Stimulated activated CD4-positive, alpha-beta T cell treated with anti-CD3 and anti-CD28 coated beads, Interleukin-15, amount 100 ng/mL, for 1 hour (primary cell): ENCODE measurements at places on chromosomes 2 and 18.

- no peak for DNase-seq
These were observed 277.5 kb downstream of the DYSF start for GRCh38 chr2:71730785-71731383.

GRCh38 chr2:79715338-79715737, 202.5 kb downstream of the CTNNA2 start:
- DNase-seq = no peak

GRCh38 chr2:232632904-232633412, 446 bp upstream of the EFHD1 start:
- DNase-seq = no peak

- DNase-seq = no peak
These were observed 26.7 kb downstream of the AGPS start for GRCh38 chr2:177419274-177419673.

DNA sequence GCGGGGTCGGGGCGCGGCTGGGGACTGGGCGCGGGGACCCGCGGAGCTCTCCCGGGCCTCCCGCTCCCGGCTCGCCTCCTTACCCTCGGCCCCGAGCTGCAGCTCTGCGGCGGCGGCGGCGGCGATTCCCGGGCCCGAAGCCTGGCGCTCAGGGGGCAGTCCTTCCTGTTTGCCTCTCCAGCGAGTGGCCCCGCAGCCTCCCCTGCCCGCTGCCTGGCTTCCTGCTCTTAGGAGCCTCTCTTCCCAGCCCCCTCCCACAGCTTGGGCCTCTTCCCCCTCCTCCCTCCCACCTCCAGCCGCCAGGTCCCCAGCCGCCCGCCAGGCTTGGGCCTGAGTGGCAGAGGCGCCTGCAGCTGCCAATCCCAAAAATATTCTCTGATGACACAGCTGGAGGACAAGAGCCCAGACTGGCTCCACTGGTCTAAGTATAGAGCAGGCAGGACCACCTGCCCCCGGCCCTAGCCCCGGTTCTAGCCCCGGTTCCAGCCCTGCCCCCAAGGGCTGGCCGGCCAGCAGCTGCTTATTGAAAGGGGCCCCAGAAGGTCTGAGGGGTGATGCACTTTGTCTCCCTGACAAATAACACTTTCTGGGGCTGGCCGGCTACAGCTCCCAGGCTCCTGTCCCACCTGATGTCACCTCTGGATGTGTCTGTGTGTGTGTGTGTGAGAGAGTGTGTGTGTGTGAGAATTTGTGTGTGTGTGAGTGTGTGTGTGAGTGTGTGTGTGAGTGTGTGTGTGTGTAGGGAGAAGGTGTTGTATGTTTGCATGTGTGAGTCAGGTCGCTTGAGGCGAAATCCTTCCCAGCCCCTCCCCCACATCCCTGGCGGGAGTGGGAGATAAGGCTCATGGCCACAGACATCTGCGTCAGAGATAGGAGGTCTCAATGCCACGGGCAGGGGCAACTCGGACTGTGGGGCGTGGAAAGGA, at the start of gene OBSL1:
OBSL1 (minus strand) TSS at position 229 of the 926 bp plus-strand sequence. CDS start 307 bp downstream, outside the sequence.
- DNase-seq = no peak

- DNase-seq = no peak
These were observed 15.8 kb downstream of the NABP1 start for GRCh38 chr2:191693778-191694177.

GRCh38 chr2:20027260-20027677, 14.8 kb upstream of the MATN3 start:
- DNase-seq = no peak

DNA sequence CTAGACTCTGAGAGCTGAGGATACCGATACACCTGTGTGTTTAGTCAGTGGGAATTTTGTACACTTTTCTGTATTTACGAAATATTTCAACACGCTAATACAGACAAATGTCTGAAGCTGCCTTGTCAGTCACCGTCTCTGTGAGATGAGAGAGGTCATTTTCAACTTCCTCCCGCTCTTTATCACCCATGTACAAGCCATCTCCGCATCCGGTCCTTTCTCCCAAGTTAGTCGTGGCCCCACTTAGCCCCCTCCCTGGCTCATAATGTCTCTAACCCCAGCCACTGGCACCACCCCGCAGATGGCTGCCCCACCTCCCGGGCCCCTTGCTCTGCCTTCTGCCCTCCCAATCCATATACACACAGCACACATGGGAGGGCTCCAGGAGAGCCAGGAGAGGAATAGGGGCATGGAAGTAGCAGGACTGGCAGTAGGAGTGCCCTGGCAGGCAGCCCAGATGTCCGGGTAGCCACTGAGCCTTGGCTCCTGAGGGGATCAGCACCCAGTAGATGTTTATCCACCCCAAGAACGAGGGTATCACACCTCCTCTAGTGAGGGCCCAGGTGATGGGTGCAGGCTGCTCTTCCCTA, 2.0 kb upstream of the RUFY4 start:
- DNase-seq = no peak

GRCh38 chr18:22257022-22257543, 87.7 kb downstream of the GATA6 start:
- no peak for DNase-seq

- no peak for DNase-seq
These were observed 5.3 kb downstream of the ZEB2 start for GRCh38 chr2:144514616-144515091.

- no peak for DNase-seq
These were observed 738.6 kb downstream of the ERBB4 start for GRCh38 chr2:211800001-211800400.

- no peak for DNase-seq
These were observed 149.8 kb downstream of the VWC2L start for GRCh38 chr2:214560618-214561190.

- DNase-seq = no peak
These were observed 223.4 kb downstream of the NCKAP5 start for GRCh38 chr2:133344849-133345248.

- no peak for DNase-seq
These were observed 142.3 kb upstream of the LRRTM4 start for GRCh38 chr2:77664491-77664890.

GRCh38 chr2:9883897-9884296, 40.6 kb downstream of the TAF1B start:
- DNase-seq = no peak

DNA sequence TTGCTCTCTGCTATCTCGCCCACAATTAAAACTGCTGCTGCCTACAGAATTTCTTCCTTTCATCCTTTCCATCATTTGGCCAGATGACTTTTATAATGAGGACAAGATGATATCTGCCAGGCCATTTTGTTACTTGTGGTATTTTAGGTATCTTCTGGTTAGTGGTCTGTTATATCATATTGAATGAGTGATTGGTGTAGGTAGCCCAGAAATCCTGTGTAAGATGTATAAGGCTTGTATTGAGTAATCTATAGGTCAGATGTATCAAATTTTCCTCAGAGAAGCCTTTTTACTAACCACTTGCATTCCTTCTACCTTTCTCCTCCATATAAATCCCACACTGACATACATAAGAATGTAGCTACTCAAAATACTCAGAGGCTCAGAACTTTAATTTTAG, 118.3 kb downstream of the UBR3 start:
- DNase-seq = no peak

- DNase-seq = no peak
These were observed 69.9 kb downstream of the ITGA4 start for GRCh38 chr2:181527058-181527457.

DNA sequence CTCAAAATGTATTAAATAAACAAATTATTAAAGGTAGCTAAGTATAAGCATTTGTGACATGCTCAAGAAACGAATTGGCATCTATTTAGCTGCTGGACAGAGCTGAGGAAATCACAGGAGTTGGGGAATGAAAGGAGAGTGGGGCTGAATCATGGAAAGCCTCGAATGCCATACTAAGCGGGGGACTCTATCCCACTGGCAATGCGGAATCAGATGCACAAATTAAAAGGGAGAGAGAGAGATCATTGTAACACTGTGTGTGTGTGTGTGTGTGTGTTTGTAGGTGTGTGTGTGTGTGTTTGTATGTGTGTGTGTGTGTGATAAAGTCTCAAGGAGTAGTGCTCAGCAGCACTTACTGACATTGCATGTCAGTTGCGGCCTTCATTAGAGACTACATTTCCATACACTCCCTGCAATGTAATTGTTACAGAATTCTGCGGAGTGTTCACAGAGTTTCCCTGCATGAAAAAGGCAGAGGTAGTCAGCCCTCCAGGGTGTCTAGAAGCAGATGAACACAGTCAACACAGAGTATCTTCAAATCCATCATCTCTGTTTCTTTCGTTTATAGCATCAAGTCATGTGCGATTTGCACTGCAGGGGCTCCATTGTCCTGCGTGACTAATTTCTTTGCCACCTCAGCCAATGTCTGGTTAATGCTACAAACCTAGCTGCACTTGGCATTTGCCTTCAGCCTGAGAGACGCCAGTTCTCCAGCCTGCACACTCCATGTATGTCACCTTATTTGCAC, 111.7 kb upstream of the CYRIA start:
- no peak for DNase-seq

DNA sequence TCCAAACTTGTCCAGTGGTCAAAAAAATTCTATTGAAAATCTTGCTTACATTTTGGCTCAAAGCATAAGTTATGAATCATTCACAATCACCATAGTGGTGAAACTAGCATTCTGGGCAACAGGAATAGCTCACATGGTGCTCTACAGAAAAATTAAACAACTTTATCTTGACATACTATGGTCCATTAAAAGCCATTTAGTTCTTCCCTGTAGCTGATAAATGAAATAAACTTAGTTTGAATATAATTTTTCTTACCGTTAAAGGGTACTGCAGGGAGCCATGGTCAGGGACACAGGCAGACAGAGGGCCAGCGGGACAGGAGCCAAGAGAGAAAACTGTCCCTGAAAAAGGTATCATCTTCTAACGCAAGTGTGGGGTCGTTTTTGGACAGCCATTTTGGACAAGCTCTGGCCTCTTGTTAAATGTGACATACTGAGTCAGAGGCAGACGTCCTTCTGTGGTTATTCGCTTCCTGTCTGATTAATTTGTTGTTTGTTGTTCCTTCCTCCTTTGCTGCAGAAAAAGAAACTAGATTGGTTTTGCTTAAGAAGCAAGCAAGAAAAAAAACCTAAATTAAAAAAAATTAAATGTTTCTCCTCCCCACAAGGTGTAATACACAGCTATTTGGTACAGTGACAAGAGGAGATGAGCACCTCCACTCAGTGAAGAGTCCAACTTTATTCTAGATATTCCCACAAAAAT, at the start of gene WIPF1:
WIPF1 (minus strand) TSS at position 460 of the 703 bp plus-strand sequence. CDS start 12,231 bp downstream, outside the sequence.
- no peak for DNase-seq

DNA sequence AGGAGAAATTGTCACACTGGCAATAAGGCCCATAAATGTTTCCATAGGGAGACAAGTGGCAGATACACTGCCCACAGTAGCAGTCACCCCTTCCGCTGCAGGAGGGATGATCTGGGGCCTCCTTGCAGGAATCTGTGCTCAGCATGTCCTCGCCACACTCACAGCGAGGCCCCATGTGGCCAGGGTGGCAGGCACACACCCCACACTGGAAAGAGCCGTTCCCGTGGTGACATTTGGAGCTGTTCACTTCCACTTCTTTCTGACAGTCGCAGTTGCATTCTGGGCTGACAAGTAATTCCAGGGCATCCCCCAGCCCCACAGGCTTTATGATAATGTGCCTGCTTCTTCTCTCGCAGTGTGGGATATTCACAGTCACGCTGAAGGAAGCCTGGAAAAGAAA, 62.6 kb downstream of the ITGB6 start:
- no peak for DNase-seq
